ENCODE measurements at places on chromosomes 2 and 18.
A peak's percentile ranks its signal among the peaks of the same experiment; 100 is the strongest.

DNA sequence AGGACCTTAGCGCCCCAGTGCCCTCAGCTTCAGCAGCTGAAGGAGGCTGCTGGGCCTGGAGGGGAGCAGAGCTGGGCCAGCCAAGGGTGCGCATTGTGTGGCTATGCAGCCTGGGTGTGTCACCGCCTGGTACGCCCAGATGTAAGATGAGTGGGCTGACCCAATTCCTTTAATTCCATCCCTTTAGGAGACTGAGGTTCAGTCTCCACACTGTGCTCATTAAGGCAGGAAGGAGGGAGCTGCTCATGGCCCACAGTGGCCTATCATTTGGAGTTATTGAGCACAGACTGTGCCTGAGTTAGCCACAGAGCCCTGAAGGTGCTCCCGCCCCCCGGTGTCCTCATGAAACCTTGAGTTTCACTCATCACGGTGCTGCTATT, 194.1 kb upstream of the GLI2 start:
- DNase-seq, result no peak

GRCh38 chr18:63208676-63209075, 110.9 kb downstream of the BCL2 start:
- DNase-seq, result no peak

DNA sequence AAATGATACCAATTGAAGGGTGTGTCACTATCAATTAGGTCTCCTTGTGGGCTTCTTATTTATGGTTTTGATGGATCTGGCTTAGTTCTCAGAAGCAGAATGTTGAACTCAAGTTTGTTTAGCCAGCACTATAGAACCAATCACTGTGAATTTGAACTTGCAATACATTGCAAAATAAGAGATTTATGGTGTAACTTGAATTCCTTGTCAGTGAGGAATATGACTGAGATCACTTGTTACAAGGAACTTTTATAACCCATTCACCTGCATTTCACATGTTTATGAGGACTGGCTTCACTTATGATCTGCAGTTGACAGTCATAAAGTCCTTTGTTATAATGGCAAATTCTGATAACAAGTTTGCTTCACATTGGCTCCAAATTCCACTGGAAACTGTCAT, 9.8 kb downstream of the GATA6 start:
- no peak for DNase-seq

- DNase-seq, result no peak
Measured at GRCh38 chr2:149586898-149587219, 716 bp downstream of the MMADHC start.

DNA sequence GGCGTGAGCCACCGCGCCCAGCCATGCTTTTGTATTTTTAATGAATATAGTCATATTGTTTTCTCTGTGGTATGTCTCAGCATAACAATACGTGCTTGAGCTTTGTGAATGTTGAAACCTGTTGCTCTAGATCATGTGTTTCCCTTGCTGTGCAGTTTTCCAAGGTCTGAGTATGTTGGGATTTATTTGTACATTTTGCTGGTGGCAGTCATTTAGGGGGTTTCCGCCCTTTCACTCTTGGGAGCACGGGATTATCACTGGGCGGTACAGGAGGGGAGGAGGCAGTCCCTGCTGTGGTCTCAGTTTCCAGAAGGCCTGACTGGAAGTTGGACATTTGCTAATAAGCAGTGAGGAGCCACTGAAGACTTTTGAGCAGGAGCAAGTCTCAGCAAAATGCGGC, 24.9 kb upstream of the CATIP start:
- DNase-seq, result no peak

DNA sequence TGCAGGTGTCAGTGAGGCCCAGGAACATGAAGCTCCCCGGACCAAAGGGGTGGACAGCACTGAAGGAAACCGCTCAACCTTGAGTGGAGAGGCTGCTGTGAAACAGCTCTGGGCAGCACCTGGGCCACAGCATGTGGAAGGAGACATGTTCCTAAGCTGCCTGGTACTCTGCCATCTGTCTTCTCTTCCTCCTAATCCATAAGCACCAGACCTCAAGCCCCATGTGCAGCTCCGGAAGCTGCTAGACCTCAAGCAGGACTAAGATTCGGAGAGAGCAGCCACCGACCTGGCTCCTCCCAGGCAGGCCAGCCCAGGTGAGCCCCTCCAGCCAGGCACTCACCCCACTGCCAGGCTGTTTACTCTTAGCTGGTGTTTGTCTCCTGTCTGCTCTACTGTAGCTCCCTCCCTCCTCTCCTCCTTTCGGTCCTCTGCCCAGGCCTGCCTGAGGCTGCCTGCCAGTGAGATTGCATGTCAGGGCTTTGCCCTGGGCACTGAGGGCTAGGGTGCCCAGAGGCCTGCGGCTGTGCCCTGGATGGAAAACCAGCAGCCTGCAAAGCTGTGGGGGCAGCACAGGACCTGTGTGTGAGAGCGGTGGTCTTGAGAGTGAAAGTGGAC, 53.7 kb downstream of the BCL11A start:
- DNase-seq, result peak; percentile 88

GRCh38 chr2:70719231-70719630, 48.8 kb downstream of the ADD2 start:
- no peak for DNase-seq

- peak; percentile 16 for DNase-seq
Measured at GRCh38 chr18:50218432-50219197, 23.7 kb upstream of the MYO5B start.

DNA sequence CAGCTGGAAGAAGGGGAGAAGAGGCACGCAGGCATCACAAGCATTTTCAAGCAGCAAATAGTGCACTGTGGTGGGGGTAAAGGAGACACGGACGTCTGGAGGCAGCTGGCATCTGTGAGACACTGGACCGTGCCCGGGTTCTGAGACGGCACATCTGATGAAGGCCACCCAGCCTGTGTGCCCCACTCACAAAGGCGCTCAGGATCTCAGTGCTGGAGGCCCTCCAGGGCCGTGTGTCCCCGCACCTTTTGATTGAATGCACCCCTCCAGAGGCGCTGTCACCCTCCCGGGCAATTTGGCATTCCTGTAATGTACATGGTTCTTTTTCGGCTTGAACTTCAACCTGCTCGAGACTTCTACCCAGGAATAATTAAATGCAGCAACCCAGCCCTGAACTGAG, 101.5 kb upstream of the ODC1 start:
- DNase-seq, result no peak

GRCh38 chr2:186751790-186752189, 57.9 kb downstream of the FAM171B start:
- DNase-seq, result no peak

DNA sequence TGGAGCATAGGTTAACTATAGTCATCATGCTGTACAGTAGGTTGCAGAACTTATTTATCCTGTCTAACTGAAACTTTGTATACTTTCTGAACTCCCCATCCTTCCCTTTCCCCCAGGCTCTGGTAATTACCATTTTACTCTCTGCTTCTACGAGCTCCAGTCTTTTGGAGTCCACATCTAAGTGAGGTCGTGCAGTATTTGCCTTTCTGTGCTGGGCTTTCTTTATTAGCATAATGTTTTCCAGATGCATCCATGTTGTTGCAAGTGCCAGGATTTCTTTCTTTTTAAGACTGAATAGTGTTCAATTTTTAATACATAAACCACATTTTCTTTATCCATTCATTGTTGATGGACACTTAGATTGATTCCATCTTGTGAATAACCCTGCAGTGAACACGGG, 464.1 kb downstream of the TGIF1 start:
- DNase-seq, result no peak

DNA sequence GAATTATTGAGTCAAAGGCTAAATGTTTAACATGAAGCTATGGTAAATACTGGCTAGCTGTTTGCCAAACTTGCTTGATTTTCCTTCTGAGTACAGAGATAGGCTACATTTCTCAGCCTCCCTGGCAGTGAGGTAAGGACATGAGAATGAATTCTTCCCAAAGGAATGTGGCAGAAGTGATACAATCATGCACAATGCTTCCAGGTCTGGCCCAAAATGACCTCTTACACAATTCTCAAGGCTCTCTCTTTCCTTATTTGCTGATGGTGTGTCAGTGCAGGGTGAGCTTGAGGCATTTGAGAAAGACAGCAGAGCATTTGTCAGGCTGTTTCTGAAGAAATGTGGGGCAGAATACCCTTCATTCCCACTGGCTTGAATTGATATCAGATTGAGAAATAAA, 95.6 kb upstream of the NABP1 start:
- no peak for DNase-seq

DNA sequence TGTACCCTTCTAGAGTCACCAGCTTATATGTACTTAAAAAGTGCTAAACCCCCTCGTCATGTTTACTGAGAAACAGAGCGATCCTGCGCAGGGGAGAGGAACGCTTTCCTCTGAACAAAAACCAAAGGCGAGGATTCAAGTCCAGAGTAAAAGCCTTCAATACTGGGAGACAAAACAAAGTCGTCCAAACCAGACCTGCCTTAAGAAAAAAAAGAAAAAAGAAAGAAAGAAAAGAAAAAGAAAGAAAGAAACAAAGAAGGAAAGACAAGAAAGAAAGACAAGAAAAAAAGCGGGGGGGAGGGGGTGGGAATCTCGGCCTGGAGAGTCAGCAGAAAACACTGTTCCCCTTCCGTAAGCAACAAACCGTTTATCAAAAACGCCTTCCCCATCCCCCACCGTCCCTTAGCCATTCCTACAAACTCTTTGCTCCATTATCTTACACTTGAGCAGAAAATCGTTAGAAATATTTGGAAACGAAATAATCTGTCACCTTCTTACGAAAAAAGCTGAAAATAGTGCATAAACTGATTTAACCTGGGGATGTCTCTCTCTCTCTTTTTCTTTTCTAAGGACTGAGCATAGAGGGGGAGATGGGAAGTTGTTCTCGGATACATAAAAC, 3.3 kb downstream of the PTGR3 start:
- no peak for DNase-seq

- no peak for DNase-seq
Measured at GRCh38 chr18:47627030-47627429, 303.4 kb downstream of the SMAD2 start.

DNA sequence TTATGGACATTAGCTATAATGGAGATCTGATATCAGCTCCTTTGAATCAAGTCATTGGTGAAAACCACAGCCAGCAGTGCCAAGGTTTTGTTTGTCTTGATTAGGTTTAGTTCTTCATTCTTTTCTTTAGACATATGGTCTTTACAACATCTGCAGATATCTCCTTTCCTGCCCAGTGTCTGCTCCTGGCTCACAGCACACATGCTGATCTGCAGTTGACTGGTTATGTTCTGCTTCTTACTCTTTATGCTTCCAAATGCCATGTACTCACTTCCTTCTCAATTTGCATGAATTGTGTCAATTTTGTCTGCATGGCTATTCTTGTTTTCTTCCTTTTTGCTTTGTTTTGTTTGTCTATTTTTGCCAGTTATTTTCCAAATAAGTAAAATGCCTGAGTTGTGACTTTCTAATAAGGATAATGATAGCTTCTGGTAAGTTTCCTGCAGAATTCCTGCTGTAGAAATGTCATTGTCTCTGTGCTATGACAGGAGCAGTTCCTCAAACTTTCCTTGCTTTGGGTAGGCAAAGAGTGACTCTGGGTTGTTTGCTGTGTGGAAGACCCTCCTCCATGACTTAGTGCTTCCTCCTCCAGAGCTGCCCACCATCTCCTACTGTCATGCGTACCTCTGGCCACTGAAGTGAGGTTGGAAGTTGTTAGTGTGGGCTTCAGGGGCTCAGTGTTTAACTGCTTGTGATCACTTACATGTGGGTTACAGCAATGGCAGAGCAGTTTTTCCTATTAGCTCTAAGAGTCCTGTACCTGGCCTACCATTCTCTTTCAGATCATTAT, 8.2 kb downstream of the ARHGAP25 start:
- no peak for DNase-seq

- DNase-seq, result no peak
Measured at GRCh38 chr2:186559370-186559769, 30.5 kb upstream of the ITGAV start.

DNA sequence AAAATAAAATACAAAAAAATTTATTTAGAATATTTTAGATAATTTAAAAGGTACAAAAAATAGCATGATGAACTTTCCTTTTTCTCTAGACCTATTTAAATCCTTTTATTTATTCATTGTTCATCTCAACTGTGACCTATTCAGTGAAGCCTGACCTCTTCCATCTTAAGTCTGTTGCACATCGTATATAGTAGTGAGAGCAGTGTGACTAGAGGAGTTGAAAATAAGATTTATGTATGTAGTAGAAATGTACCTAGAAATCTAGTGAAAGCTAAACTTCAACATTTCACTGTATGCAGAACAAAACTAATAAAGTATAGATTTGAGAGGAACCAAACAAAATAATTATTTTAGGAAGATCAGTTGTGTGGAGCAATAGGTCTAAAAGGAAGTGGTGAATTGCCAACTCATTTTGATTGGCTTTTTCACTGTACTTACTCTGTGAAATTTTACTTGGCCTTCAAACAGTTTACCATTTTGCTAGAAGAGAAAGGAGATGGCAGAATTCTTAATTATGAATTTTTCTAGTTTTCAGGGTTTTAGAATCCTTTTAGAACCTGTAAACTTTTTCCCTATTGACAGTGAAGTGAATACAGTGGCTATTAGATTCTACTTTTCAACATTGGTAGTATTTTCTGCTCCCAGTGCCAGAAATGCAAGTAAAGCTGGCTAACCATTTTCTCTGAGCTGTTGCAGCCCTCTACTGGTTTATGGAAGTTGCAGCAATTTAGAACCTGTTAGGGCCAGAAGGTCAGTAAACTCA, 11.0 kb downstream of the ANKRD12 start:
- peak; percentile 65 for DNase-seq

GRCh38 chr2:239292531-239292930, 108.3 kb downstream of the HDAC4 start:
- DNase-seq, result no peak

DNA sequence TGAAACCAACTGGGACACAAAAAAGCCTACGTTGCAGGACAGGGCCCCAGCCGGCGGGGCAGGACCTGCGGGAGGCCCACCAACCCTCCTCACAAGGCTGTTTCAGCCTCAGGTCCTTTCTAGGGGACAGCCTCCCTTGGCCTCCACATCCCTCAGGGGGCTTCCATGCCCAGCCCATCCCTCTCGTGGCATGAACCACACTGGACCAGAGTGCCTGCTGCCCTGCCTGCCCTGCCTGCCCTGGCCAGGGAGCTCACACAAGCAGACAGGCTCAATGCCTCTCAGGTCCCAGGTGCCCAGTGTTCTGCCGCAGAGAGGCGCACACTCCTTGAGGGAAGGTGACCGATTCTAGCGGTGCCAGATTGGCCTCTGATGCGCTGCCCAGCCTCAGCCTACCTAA, 57.4 kb downstream of the HDAC4 start:
- no peak for DNase-seq

- DNase-seq, result no peak
Measured at GRCh38 chr2:180949896-180950295, 30.5 kb upstream of the UBE2E3 start.

Data from NCI-H1694 treated with DMSO at 0.1 percent for 48 hours (cell line).